ENCODE measurements at places on chromosomes 3 and 15.

GRCh38 chr3:111763968-111764367 lies 95.1 kb upstream of the PHLDB2 start:
- no peaks in the 10 kb centered on the region for H3K4me1 ChIP-seq
- no peak for DNase-seq
- H3K4me3 ChIP-seq, result no peak overlapping the region
- H3K27me3 ChIP-seq, result no peaks in the 10 kb centered on the region

DNA sequence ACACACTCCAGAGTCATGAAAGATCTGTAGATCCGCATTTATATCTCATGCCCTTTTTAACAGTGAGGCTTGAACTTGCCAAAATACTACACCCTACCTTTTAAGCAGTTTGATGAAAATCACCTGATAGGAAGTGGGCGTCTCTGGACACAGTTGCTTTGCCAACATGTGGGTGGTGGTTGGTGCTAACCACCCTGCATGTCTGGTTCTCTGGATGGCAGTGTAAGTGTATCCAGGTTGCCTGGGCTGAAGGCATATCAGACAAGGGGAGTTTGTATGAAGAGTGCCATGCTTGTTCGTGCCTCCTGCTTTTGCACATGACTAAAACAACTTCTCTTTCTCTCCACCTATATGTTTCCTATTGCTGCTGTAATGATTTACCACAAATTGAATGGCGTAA lies 159.6 kb downstream of the GHSR start:
- peaks cover 64% of the 10 kb centered on the region for H3K4me1 ChIP-seq
- H3K4me3 ChIP-seq, result no peak overlapping the region
- no peaks in the 10 kb centered on the region for H3K27me3 ChIP-seq
- H3K36me3 ChIP-seq, result no peaks in the 10 kb centered on the region

DNA sequence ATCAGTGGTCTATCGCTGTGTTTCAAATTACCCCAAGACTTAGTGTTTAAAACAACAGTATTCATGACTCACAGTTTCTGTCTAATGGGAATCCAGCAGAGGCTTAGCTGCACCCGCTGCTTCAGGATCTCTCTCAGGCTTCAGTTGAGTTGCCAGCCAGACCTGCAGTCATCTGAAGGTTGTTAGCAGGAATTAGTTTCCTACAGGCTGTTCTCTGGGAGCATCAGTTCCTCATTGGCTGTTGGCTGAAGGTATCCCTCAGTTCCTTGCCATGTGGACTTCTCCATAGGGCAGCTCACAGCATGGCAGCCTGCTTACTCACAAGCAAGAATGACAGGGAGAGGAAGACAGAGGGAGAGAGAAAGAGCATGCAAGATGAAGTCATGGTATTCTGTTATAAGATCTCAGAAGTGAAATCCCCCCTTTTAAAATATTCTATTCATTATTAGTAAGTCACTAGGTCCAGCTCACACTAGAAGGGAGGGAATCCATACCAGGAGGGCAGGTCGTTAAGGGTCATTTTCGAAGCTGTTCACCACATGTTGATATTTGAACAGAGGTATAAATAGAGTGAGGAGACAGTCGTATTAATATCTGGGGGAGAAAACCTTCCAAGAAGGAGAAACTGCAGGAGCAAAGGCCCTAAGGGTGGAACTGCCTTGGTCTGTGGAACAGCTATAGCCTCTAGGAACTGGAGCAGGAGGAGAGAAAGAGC lies 473.9 kb upstream of the PPP2R3A start:
- H3K4me3 ChIP-seq, result no peak overlapping the region
- no peaks in the 10 kb centered on the region for H3K36me3 ChIP-seq
- peaks cover 4% of the 10 kb centered on the region for H3K4me1 ChIP-seq
- H3K27me3 ChIP-seq, result no peaks in the 10 kb centered on the region

DNA sequence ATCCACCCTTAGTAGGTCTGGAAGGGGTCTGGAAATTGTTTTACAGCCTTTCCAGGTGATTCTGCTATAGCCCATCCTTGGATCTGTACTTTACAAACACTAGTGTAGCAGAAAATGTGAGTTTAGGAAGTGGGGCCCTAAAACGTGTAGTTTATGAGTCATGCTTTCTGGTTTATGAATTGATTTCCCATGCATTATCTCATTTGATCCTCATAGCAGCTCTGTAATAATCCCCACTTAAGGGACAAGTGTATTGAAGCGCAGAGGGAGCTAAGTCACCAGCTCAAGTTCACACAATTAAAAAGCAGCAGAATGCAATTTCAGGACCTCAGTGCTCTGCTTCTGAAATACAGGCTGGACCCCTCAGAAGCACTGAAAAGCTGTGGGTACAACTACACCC lies 22.7 kb upstream of the STARD5 start:
- H3K27ac ChIP-seq, result no peak overlapping the region
- H3K27me3 ChIP-seq, result no peaks in the 10 kb centered on the region
- no peak for DNase-seq
- no peaks in the 10 kb centered on the region for H3K4me1 ChIP-seq
- H3K36me3 ChIP-seq, result no peaks in the 10 kb centered on the region

Measured in psoas muscle (tissue), 8 donors.